OCI-M1 (cell line): ENCODE measurements at places on chromosomes 13 and 19.

DNA sequence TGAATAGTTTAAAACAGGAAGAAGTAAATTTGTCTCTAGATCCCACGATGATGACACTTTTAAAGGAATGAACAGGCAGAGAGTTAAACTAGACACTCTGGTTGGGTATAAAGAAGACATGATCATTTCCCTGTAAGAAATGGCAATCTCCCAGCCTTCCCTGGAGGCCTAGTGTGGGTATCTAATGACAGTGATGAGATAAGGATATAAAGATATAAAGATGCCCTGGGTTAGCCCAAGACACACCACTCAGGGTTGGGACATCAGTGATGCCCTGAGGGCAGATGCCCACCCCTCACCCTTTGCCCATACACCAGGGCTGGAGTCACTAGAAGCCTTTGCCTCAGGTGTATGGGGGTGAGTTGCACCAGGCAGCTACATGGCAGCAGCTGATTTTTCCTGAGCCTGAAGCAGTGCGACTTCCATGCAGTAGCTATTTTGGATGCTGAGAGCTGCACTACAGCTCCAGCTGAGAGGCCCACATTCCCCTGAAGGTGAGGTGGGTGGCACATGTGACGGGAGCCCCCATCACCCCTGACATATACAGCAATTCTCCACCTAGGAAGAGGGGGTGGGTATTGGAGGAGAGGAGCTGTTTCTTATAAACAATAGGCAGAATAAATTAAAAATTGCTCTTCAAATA lies 177.5 kb downstream of the NDFIP2 start:
- no peak for DNase-seq

DNA sequence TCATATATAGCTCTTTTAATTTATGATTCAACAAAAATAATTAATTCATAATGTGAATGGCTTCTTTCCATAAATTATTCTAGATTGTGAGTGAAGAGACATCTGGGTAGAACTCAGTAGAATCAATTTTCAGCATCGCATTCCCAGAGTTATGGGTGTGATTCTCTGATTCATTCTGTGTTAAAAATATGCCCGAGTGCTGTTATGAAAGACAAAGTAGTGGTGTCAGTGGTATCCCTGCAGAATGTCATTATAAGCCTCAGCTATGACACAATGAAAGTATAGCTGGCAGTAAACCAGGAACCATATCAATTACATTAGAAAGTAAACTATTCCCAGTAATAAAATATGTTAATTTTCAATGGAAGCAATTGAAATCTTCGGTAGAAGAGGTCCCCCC lies 480.5 kb upstream of the SLITRK1 start:
- DNase-seq: no peak

DNA sequence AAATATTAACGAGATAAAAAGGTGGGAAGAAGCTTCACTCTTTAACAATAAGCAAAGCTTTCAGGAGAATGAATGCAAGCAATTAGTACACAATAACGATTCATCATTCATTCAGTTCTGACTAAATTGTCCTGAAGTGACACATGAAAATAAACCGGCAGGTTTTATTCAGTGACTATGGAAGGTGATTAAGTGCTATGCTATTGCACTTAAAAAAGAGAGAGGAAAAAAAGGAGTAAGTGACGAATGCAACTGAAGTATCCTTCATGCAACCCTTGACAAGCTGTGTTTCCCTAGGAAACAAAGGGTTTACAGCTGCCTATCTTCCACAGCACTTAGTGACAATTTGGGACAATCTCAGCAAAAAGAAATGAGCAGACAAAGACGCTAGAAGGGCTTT lies 1.4 kb downstream of the LIG4 start:
- DNase-seq: no peak

DNA sequence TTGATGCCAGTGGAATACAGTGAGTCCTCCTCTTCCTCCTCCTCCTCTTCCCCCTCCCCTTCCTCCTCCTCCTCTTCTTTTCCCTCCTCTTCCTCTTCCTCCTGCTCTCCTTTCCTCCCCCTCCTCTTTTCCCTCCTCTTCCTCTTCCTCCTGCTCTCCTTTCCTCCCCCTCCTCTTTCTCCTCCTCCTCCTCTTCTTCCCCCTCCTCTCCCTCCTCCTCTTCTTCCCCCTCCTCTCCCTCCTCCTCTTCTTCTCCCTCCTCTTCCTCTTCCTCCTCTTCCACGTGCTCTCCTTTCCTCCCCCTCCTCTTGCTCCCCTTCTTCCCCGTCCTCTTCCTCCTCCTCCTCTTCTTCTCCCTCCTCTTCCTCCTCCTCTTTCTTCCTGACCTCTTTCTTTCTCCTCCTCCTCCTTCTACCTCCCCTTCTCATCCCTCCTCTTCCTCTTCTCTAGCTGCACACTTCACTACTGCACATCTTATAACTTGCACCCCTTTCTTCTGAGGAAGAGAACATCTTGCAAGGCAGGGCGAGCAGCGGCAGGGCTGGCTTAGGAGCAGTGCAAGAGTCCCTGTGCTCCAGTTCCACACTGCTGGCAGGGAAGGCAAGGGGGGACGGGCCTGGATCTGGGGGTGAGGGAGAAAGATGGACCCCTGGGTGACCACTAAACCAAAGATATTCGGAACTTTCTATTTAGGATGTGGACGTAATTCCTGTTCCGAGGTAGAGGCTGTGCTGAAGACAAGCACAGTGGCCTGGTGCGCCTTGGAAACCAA lies 5.6 kb downstream of the PDX1 start:
- DNase-seq: no peak

GRCh38 chr13:79808475-79808874 lies 327.5 kb downstream of the NDFIP2 start:
- DNase-seq: no peak

GRCh38 chr19:7682175-7682855 lies 1.7 kb downstream of the TRAPPC5 start:
- DNase-seq: no peak

DNA sequence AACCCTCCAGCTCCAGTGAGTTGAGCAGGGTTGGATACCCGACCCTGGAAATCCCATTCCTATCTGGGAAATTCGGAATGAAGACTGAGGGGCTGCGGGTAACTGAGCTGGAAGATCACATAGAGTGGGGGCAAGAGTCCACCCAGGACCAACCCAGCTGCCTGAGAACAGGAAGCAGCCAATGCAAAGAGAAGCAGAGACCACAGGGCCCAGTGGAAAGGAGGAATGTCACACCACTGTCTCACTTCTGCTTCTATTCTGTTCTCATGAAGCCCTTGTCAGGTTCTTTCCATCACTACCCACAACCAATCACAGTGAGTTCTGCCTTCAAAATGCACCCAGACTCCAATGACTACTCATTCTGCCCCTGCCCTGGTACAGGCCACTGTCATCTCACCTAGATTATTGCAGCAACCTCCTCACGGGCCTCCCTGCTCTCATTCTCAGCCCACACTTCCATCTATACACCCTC lies 15.3 kb downstream of the DYRK1B start:
- DNase-seq: no peak

DNA sequence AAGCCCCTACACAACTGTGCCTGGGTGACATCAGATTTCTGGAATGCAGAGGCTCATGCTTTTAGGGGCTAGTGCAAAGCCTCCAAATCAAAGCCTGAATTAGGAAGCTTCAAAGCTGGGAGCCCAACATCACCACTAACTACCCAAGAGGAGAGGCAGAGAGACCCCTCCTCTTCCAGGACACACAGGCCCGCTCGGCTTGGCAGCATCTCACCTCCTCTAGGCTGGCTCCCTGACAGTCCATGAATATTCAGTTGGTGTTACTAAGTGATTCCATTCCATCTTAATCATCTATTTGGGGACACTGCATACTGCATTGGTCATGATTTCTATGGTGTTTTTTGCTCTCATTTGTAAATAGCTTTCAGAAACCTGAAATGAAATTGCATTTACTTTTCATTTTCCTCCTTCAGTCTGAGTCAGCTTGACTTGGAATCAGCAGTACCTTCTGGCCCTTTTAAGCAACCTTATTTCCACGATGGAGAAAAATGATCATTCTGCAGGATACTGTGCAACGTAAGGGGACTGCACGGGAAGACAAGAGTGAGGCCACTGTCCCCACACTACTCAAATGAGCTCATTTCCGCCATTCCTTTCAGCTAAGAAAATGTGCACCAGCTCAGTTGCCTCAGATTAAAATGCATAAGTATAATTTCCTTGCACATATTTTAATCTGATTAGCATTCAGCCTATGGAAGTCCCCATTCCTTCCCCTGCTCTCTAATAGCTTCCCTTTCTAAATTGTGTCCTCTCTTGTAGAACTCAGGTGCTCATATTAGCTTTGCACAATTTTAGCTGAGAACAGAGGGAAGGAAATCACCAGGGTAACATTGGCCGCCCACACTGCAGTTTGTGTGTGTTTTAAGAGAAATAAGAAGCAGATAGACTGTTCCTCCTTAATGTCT lies 219.9 kb downstream of the RFC3 start:
- DNase-seq: no peak

- no peak for DNase-seq
Measured at GRCh38 chr13:86003029-86003428, 203.8 kb upstream of the SLITRK6 start.

GRCh38 chr13:39835253-39835652 lies 179.8 kb downstream of the COG6 start:
- no peak for DNase-seq

- DNase-seq: no peak
Measured at GRCh38 chr19:17170538-17171297, 44.4 kb upstream of the USE1 start.

DNA sequence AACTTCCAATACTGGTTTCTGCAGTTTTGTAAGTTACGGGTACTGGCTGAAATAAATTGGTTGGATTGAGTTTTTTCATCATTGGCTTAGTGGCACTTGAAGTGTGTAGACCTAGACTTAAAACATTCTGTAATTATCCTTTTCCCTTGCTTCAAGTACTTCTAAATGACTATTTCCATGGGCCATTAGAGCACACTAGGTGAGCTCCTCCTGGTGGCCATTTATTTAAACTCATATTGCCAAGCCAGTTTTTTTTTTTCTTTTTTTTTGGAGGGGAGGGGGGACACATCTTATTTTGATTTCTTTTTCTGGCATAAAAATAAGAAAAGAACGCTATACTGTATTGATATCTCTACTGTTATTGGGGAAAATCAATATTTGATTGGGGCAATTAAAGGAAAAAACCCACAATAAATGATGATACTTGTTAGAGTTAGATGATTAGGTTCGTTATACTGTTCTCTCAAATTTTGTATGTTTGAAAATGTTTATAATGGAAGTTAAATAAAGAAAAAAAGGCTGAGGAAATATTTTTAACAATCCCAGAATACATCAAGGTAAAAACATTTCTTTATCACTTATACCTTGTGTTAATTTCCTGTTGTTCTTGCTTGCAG lies 82.9 kb downstream of the PDS5B start:
- DNase-seq: peak; percentile 69

GRCh38 chr13:29577136-29578051 lies 18.1 kb downstream of the SLC7A1 start:
- no peak for DNase-seq

DNA sequence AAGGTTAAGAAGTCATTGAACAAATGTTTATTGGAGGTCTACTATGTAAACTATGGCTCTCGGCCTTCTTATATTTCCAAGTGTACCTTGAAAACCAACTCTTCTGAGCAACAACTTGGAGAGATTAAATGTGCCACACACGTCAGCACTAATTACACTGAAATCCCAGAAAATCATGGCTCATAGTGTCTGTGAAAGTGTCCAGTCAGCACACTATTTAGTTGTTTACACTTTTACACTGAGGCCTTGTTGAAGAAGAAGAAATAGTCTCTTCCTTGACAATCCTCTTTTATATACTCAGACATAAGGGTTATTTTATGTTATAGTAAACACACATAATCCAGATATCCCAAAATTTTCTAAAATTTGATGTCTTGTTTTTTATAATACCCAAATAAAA lies 30.9 kb upstream of the NBEA start:
- DNase-seq: no peak

DNA sequence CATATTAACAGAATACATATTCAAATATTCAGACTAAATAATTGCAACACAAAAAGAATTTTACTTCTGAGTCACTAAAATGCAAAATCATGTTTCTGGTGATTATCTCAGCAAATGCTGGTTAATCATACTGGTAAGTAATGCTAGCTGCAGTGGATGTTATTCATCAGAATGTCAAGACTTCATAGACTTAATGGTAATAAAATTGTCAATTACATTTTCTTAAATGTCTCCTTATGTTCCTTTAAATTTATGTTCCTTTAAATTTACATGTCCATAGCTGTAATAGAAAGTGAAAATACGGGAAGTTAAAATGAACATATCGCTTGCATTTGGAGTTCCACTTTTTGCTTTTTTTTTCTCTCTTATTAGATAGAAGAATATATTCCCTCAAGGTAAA lies 853.0 kb downstream of the SLITRK6 start:
- peak; percentile 76 for DNase-seq

DNA sequence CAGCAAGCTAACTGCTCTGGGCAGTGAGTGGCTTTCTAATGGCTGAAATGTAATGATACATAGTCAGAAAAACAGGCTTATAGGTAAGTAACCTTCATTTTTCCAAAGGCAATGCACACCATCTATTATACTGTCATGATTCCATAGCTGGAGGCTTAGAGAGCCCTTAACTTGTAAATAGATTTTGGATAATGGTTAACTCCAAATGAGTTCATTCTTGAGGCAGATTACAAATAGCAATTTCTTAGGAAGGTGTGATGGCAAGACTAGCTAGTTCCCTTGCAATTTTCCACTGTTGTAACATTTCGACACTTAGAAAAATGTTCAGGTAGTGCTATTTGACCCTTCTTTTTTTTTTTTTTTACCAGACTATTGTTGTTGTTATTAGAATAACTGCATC lies 789.8 kb upstream of the PCDH9 start:
- no peak for DNase-seq

DNA sequence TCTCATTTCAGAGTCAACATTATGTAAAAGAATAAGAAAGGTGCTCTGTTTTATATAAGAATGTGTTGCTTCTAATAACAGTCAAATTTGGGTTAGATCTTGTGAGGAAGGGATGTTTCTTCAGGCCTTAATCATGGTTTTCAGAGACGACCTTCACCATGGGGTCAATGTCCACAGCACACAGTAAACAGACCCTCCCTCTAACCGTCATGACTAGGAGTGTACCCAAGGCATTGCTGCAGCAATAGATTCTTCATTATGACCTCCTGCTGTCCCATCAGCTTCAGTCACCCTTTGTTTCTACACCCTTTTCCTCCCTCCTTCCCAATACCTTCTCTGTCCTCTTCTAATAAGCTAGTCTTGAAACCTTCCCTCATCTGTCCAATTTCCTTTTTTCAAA lies 15.7 kb downstream of the SERPINE3 start:
- no peak for DNase-seq

- DNase-seq: peak; percentile 66
Measured at GRCh38 chr13:94658926-94659597, 53.3 kb downstream of the SOX21 start.

GRCh38 chr19:45591004-45591637 lies 6.5 kb upstream of the OPA3 start:
- DNase-seq: no peak

- no peak for DNase-seq
Measured at GRCh38 chr19:40625406-40626120, 24.4 kb downstream of the LTBP4 start.
